Stimulated activated CD4-positive, alpha-beta T cell treated with anti-CD3 and anti-CD28 coated beads, Interleukin-4, amount 100 ng/mL, for 48 hours (primary cell): ENCODE measurements at places on chromosomes 11 and 22.

- DNase-seq: no peak
Measured at GRCh38 chr11:44928144-44928543, 22.5 kb downstream of the TP53I11 start.

DNA sequence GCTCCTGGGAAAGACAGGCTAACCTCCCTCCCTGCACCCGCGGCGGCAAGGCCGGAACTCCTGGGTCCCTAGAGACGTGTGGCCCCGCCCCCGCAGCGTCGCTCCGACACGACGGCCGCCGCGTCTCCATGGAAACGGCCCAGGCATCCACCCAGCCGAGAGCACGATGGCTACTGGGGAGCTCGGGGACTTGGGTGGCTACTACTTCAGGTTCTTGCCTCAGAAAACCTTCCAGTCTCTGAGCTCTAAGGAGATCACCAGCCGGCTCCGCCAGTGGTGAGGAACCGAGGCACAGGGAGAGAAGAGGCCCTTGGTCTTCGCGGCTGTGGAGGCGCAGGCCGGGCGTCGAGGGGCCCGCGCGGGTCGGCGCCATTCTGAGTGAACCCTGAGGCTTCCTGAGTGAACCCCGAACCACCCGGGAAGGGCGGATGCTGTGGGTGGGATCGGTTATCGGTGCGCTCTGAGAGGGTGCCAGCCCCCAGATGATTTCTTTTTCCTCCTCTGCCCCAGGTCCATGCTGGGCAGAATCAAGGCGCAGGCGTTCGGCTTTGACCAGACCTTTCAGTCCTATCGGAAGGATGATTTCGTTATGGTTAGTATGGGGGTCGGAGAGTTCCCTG lies at the start of gene CFAP300:
Gene CFAP300 (plus strand): TSS at position 133 of the 620 bp plus-strand sequence. CDS start 34 bp downstream, at position 167.
- peak; percentile 50 for DNase-seq

GRCh38 chr22:29787371-29787980 lies 20.3 kb downstream of the UQCR10 start:
- DNase-seq: no peak

DNA sequence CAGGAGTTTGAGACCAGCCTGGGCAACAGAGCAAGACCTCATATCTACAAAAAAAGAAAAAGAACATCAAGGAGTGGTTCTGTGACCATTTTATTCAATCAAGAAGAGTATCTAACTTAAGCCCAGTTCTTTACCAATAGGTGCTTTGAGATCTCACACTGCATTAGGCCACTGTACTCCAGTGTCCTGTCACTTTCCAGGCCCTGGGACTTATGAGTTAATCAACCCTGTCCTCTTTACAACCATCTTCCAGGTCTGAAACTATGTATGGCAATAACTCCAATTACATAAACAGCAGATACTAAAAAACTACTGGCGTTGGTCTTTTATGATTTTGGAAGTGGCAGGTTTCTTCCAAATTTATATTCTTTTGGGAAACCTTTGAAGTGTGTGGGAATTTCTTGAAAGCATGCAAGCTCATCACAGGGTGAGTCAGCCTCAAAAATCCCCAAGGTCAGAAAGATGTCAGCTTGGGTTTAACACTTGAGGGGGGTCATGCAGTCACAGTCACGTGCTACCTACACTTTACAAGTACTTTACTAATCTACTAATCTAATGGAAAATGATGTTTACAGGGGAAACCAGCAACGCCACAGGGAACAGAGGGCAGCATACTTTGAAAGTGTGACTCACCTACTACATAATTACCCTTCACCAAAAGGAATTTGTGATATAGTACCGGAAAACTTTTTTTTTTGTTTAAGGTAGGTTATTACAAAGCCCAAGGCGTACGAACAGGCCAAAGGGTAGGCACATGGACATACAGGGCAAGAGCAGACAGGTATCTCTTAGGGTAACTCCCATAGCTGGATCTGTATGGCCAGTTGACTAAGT lies 15.6 kb downstream of the PISD start:
- DNase-seq: no peak

DNA sequence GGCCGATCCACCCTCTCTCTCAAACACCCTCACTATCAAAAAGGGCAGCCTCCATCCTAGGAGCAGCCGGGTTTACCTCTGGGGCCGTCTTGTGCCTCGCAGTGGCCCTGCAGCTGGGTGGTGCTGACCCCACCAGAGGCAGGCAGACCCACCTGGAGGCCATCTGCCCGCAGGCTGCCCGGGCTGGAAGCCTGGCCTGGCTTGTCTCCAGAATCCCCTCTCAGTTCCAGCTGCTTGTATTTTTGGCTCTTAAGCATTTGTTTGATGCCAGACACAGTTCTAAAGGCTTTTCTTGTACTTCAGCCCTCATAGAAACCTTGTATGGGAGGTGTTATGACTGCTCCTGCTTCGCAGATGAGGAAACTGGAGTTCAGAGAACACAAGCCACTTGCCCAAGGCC lies 4.2 kb upstream of the NFAM1 start:
- DNase-seq: no peak

DNA sequence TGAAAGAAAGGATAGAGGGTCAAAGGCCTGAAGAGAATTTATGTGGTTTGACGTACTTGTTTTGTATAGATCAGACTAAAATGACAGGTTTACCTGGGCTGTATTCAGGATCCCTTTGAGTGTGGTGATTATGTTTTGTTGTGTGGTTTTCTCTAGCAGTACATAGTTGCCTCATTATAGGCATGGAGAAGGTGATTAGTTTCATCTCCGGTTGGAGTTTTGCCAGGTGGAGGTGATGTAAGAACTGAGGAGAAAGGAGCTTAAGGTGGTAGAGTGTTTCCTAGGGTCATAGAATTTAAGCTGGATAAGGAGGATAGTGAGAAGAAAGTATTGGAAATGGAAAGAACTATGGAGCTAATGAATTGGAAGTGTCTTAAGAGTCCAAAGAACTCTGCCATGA lies 229.0 kb downstream of the TMEM135 start:
- no peak for DNase-seq

GRCh38 chr22:29443861-29444792 lies 5.7 kb downstream of the RFPL1 start:
- DNase-seq: no peak
